Activated T-cell treated with anti-CD3 and anti-CD28 coated beads for 24 hours (primary cell): ENCODE measurements at places on chromosomes 2 and 18.

DNA sequence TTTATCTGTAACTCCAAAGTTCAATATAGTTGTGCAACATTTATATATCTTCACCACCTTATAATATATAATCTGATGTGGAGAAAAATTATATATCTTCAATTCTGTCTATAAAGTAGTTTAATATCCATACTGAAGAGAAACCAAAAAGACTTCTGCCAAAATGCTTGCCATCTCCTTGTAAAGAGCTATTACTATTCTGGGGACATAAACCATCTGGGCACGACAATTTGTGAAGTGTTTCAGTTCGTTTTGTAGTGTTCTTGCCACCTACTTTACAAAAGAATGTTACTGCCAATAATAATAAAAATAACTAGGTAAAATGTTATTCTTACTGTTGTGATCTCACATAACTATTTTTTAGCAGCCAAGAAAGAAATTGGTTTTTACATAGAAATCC, 45.1 kb downstream of the SCN1A start:
- no peak for DNase-seq

DNA sequence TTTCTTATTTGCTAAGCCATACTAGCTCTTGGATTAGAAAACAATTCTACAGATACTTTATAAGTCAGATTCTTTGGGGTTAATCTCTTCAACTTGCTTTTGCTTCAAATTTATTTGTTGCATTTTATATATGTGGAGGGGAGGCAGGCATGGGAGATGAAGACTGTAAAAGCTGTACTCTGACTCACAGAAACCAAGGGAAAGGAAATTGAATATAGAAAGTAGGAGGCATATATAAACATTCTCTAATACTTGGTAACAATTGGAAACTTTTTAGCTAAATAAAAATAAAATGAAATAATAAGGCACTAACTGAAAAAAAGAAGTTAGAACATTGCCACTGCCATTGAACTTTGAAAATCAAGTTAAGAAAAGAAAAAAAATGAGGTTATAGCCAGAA, 21.3 kb downstream of the PLA2R1 start:
- no peak for DNase-seq

- no peak for DNase-seq
Measured at GRCh38 chr2:12539776-12540562, 176.8 kb upstream of the TRIB2 start.

GRCh38 chr2:20012032-20012281, 511 bp downstream of the MATN3 start:
- DNase-seq = no peak

DNA sequence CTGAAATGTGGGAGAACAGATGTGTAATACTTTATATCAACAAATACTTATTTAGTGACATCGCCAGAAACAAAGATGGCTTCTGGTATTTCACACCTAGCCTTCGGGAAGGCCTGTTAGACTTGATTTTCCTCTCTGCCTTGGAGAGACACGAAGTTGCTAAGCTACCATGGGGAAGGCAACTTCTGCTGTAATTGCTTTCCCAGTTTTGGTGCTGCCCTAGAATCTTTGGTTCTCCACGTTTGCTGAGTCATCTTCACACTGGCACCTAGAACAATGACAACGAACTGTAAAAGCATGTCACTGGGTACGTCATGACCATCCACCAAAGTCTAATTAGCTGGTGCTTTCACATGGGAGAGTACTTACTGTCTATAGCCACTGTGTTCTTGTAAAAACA, 58.7 kb upstream of the ACTR3 start:
- no peak for DNase-seq

DNA sequence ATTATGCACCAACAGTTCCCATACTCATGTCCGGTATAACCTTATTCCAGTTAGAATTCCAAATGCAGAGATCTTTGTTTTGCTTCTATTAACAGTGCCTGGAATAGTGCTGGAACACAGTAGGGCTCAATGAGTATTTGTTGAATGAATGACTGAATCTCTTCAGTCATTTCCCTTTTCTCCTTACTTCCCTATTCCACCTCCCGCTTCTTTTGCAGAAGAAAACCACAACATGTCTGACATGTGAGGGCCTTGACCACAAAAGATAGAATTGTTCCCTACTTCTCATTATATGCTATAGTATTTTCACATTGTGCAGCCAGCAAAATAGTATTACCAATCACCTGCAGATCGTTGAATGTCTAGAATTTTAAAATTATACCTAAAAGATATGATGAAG, 19.5 kb upstream of the HNRNPLL start:
- no peak for DNase-seq

DNA sequence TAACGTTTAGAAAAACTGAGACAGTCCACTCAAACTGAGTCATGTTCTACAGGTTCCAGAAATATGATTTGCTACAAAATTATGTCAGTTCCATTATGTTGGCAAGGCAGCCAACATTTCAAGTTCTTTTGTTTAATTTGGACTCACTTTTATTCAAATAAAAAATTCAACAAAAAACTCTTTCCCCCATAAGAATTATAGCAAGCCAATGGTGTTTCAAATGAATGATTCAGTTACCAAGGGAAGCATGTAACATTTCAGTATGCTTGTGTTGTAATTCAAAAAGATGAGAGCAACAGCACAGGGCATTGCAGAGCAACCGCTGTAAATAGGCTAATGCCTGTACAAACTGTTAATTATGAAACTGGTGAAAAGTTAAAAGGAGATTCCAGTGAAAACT, 140.8 kb downstream of the FIGN start:
- no peak for DNase-seq

GRCh38 chr2:71811157-71811556, 336.5 kb downstream of the CYP26B1 start:
- DNase-seq = no peak
